ENCODE measurements at places on chromosomes 7 and 10. TPM values are rescaled to one million over a fixed set of nuclear protein-coding genes. Genes with fewer than 3 reads are reported as not detected.

The BMPER gene
- 4.5 TPM for polyA plus RNA-seq

The LAMB1 gene
- 329 TPM for polyA plus RNA-seq

The SSMEM1 gene
- polyA plus RNA-seq = not detected

The C10orf143 gene
- 3.0 TPM for polyA plus RNA-seq

The SEMA3E gene
- 13.3 TPM for polyA plus RNA-seq

The TMEM236 gene
- 0.51 TPM for polyA plus RNA-seq

The SAP25 gene
- polyA plus RNA-seq = 4.0 TPM

The FAM20C gene
- 26.2 TPM for polyA plus RNA-seq
